Esophagus squamous epithelium (tissue), 5 donors: ENCODE measurements at places on chromosomes 5 and 9.

GRCh38 chr5:67462147-67462546 is 265.5 kb upstream of the CD180 start:
- DNase-seq: no peak

DNA sequence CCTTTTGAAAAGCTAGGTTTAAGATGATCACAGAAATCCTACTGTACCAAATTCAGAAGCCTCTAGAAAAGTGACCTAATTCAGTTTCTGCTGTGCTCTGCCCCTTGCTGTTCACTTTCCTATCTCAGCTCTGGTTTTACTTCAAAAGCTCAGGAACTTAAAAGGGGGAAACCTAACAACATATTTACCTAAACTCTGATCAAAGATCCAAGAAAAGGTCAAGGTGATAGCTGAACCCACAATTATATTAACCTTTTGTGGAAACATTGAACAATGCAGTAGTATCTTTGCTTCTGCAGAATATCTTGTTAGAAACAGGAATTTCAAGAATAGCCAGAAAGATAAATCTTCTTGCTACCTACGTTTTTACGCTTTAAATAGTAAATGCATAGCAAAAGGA is 568.5 kb downstream of the PDE4D start:
- DNase-seq: no peak

GRCh38 chr5:111262815-111263214 is 38.6 kb downstream of the CAMK4 start:
- no peak for DNase-seq

DNA sequence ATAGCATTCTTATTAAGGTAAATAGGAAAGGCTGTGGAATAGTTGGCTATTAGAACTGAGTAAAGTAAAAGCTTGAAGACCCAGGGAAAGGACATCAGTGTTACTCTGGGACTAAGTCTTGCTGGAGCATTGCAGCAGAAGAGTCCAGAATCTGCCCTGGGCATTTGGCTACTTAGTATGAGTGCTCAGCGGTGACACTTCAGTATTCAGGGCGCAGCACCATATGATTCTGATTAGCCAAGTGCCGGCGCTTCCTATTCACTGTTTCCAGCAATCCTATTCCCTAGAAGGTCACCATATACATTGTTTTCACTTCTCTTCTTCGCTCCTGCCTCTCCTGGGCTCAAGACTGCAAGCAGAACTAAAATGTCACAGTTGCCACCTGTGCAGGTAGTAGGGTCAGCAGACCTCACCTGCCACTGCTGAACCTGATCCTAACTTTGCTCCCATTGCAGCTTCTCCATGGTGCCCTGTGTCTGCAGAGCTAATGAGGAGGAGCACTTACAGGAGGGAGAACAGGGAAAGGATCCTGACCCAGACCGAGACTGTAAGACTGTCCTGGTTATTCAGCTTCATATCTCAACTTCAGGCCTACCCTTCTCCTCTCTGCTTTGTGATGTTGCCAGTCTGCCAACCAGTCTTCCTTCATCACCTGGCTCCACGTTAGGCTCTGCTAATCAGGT is 313.6 kb upstream of the PIK3R1 start:
- no peak for DNase-seq

DNA sequence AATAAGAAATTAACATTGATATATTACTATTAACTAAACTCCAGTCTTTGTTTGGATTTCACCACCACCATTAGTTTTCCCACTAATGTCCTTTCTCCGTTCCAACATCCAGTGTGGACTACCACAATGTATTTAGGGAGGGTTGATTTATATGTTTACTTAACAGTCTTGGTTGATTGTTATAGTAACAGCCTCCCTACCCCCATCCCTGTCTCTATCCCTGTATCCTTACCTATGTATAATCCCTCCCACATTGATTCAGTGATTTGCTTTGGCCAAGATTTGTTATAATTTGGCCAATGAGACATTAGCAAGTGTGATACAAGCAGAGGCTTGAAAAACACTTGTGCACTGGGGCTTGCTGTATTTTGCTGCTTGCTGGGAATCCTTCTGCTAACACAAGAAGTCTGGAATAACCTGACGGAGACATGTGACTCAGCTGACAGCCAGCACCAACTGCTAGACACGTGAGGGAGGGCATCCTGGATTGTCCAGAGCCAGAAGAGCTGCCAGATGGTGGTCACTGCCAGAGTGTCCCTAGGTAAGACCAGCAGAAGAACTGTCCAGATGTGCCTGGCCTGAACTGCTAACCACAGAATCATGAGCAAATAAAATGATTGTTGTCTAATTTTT is 51.2 kb upstream of the TCF7 start:
- no peak for DNase-seq

DNA sequence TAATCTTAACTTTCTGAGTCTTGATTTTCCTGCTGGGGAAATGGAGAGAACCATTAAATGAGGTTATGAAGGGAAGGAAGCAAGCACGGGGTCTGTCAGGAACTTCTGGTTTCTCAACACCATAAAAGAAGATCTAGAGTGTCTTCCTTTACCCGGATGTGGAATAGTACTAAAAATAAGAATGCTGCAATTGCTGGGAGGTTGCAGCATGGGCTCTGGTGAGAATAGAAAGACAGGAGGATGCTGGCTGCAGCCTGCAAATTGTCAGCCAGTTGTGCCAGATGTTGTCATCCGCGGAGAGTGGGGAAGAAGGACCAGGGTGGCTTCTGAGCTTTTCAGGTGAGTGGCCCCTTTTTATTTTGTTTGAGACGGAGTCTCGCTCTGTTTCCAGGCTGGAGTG is 69.3 kb upstream of the STC2 start:
- DNase-seq: no peak

GRCh38 chr9:27181381-27181780 is 72.4 kb downstream of the TEK start:
- DNase-seq: no peak

GRCh38 chr5:153212471-153212870 is 278.0 kb upstream of the GRIA1 start:
- no peak for DNase-seq

- DNase-seq: no peak
Measured at GRCh38 chr5:174759091-174759490, 34.7 kb downstream of the MSX2 start.

GRCh38 chr5:131679911-131680310 is 44.9 kb upstream of the RAPGEF6 start:
- no peak for DNase-seq

GRCh38 chr5:149841851-149842793 is 102.5 kb downstream of the PDE6A start:
- DNase-seq: no peak

GRCh38 chr5:137600721-137601360 is 101.7 kb upstream of the SPOCK1 start:
- DNase-seq: no peak

DNA sequence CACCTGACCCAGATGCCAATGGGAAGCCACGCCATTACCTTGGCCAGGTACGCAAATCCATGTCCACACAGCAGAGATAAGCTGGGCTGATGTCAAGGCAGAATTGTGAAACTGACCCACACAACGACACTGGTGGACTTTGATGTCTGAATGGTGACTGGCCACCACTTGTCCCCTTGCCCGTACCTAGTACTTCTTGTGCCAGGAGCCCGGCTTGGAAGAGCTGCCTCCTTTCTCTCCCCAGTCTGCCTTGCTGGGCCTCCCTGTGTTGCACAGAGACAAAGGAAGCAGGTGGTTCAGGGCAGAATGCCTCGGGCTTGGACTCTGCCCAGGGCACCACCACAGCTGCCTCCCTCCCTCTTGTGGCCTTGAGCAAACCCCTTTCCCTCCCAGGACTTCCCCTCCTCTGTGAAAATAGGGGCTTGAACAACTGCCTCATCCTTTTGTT is 23.3 kb downstream of the PTGES2 start:
- no peak for DNase-seq

- DNase-seq: no peak
Measured at GRCh38 chr5:107551088-107551487, 119.6 kb downstream of the EFNA5 start.

- no peak for DNase-seq
Measured at GRCh38 chr5:113344973-113345940, 89.5 kb downstream of the TSSK1B start.

DNA sequence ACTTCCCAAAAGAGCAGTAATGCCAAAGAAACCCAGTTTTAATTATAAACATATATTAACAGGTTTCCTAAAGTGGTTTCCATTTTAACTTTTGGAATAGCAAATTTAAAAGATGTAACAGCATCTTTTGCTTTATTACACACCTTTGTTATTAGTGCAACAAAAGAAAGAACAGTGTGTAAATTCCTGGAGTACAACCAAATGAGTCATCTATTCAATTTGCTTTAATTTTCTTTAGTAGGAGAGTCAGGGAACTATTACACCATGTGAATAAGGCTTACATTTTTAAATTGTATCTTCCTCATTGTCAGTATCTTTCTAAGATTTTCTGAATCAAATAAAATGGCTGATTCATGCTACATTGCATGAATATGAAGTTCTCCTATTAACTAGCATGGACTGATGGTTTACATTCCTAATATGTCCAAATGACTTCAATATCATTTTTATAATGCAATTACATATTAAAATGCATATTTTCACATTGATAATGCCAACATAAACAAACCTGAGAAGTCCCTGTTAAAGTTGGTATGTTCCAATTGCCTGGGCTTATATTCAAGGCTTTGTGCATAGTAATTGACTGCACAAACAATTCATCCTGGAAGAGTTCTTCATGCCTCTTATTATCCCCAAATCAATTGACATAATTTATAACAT is 22.5 kb downstream of the EDIL3 start:
- DNase-seq: no peak

- no peak for DNase-seq
Measured at GRCh38 chr5:43150748-43151147, 30.0 kb downstream of the ZNF131 start.
